SK-N-SH (cell line): ENCODE measurements at places on chromosomes 1 and 21. TPM values are rescaled to one million over a fixed set of nuclear protein-coding genes. Genes with fewer than 3 reads are reported as not detected.

LCE1F gene
- not detected in 2 replicates for polyA plus RNA-seq

ADORA1 gene
- 3.2 and 4.8 TPM in 2 replicates for polyA plus RNA-seq

DNA sequence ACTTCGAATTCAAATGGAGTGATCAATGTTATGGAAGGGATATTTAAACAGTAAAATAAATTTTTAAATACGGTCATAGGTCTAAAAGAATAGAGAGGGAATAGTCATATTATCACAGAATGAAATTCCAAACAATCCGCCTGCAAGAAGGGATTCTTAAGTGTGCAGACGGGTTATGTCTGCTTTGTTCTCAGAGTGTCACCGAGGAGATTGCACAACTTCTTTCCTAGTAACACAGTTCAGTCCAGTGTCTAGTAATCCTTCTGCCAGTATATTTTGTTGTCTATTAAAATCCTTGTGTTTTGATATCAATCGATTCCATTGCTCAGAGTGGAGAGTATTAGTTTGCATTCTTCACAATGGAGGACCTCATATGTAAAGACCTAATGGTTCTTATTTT, 48.4 kb downstream of the LRRC53 start:
- no peak for DNase-seq

DNA sequence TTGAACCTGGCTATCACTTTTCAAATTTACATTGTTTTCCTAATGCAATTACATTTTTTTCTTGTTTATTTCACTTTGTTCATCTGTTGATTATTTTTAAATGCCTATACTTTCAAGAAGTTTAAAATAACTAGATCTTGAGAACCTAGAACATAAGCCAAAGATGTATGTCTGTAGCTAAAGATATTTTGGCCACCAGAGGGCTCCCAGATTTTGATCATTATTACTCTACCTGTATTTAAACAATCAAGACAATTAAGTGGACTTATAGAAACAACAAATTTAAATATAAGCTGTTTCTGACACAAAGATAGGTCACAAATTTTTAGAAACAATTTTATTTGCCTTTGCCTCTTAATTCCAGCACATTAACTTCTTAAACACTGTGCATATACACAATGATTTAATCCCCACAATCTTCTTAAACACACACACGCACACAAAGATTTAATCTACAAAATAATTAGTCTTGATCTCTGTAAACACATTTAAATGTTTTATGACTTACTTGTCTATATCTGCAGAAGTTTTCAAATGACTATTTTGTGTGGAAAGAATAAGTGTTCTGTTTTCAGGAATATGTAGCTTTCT, 380.0 kb downstream of the DSCAM start:
- DNase-seq, result peak; percentile 17
